Fibroblast of skin of right quadriceps (primary cell): ENCODE measurements at places on chromosomes 2 and 18.

- DNase-seq: no peak
These were observed 201.6 kb downstream of the SETBP1 start for GRCh38 chr18:44882163-44882868.

DNA sequence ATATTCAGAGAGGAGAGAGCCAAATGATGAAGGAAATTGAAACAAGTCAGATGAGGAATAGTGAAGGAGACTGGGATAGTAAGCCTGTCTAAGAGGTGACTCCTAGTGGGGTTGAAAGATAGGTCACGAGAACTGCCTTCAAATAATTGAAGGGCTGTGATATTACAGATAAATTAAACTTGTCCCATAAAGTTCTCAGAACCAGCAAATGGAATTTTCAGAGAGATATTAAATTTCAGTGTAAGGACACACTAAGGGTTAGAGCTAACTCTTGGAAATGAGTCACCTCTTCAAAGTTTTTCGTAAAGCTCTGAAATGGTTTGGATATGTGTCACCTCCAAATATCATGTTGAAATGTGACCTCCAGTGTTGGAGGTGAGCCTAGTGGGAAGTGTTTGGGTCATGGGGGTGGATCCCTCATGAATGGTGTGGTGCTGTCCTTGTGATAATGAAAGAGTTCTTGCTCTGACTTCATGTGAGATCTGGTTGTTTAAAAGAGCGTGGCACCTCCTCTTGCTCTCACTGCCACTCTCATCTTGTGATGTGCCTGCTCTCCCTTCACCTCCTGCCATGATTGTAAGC, 87.3 kb downstream of the BABAM2 start:
- peak; percentile 97 for DNase-seq

DNA sequence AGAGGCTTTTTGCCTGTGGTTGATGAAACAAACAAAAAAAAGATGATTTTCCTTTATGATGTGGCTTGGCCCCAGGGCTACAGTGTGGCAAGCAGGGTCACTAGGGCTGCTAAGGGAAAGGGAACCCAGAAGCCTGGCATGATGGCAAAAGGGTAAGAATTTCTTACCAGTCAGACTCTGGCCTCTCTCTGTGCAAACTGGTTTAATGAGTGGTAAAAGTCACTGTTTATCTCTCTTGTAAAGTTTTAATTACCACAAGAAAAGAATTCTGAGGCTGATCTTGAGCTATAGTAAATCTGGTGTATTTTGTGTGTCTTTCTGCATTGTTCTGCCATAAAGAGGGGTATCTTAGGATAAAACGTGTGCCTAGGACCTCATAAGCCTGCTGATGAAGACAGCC, 275.4 kb downstream of the STK39 start:
- DNase-seq: no peak

DNA sequence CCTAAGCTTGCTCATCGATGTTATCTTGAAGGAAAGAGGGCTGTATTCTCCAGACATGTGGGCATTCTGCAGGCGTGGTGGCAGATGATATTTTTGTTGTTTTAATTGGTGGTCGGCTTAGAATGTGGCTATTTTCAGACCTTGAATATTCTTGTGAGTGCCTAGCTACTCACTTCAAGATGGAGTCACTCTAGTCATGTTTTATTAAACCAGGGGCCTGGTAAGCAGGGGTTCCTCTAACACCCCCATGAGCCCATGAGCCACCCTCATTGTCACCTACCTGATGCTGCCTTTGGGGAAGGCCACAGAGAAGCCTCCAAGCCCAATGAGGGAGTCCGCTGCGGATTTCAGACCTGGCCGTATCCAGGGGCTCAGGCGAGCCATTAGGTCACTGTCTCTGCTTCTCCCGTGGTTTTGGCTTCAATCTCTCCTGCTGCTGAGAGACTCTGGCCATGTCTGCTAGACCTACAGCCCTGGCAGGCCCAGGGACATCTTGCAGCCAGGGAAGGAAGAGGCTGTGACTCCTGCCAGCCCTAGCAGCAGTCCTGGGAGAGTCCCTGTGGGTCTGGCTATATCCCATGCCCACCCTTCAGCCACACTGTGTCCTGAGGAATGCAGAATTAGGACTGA, 16.3 kb upstream of the KLF11 start:
- DNase-seq: no peak

GRCh38 chr2:232839411-232840079, 30.5 kb upstream of the SNORC start:
- no peak for DNase-seq

- no peak for DNase-seq
These were observed 50.2 kb downstream of the WDFY1 start for GRCh38 chr2:223894968-223895367.

- peak; percentile 11 for DNase-seq
These were observed 258.1 kb downstream of the LNPK start for GRCh38 chr2:175744000-175744399.

- DNase-seq: peak; percentile 40
These were observed 40.1 kb upstream of the GALR1 start for GRCh38 chr18:77209587-77209986.

DNA sequence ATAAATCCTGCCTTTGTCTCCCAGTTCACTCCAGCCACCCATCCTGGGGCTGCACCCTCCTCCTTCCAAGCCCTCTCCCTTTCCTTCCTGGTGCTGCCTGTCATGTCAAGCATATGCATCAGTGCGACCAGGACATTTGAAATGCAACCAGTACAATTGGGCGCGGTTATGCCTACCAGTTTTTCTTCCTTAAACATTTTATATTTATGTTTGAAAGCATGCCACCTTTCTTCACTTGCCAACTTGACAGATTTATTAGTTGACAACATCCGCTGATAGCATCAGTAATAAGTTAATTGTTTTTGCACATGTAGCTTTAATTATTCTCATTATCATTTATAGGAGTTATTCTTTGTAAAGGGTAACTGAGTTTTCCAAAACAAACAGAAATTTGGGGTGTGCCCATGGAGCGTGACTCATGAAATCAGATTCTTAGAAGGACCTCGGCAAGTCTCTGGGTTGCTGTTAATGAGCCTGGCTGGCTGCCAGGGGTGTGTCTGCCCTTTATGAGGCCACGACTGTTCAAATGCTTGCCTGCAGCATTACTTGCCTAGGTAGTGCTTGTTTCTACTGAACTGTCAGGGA, 32.8 kb upstream of the IL1B start:
- DNase-seq: peak; percentile 85

- DNase-seq: no peak
These were observed 22.2 kb upstream of the SOS1 start for GRCh38 chr2:39142904-39143605.

DNA sequence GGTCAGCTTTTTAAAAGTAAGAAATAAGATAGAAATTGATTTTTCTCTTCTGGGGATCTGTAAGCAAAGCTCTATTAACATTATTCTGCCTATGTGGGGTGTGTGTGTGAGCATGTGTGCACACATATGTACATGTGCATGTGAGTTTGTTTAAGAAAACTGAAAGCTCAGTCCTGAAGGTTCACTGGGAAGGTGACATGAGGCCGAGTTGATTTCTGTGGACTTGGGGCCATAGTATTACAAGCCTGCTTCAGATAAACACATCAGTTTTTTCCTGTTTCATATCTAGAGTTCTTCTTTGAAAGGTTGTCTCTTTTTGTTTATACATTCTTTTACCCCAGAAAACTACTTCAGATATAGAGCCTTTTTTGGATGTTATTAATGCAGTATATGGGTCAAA, 83.4 kb downstream of the SERPINB8 start:
- DNase-seq: no peak

DNA sequence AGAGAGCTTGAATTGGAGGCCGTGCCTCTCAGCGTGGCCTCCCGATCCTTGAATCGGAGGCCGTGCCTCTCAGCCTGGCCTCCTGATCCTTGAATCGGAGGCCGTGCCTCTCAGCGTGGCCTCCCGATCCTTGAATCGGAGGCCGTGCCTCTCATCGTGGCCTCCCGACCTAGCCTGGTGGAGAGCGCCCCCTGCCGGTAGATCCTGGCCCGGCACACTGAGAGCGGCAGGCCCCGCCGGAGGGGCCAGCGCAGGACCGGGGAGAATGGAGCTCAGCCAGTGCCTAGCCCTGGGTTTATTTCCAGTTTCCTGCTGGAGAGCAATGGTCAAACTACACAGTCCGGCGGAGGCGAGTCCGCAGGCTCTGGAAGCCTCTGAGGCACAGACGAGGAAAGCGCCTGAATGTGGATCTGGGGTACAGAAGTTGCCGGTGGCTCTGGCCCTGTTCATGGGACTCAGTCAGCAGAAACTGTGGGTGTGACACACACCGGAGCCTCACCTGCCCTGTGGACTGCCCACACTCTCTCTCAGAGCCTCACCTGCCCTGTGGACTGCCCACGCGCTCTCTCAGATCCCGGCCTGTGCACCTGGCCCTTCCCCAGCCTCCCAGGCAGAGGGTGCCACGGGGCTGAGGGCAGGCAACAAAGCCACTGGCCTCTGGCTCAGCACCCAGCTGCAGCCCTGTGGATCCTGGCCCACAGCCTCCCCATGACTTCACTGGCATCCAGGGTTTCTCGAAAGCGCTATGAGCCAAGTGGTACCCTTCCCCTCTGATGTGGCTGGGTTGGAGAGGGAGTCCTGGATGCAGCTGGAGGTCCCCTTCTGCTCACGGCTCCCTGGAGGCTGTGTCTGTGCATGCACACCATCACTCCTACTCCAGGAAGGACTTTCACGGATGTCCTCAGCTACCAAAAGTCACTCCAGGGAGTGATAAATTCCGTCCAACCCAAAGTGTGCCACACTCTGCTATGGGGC, 1.5 kb downstream of the IL36B start:
- no peak for DNase-seq

DNA sequence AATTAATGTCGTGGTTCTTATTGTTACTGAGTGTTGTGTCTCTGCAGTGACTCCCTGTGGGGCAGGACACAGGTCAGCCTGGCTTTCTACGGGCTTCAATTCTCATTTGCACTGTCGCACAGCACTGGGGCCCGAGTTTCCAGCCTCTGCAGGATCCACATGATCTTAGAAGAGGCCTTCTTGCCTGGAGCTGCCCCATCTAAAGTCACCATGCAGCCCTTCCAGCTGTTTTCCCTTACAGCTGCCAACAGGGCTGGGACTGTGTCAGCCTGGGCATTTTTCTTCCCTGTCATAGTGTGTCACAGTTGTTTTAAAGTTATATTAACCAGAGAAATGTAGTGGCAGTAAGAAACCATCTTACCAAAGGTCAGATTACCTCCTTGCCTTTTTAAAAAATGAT, 27.0 kb downstream of the FHL2 start:
- DNase-seq: no peak

GRCh38 chr18:21769206-21769605, 28.6 kb downstream of the MIB1 start:
- no peak for DNase-seq

- DNase-seq: no peak
These were observed 16.3 kb upstream of the PKDCC start for GRCh38 chr2:42031281-42032223.

DNA sequence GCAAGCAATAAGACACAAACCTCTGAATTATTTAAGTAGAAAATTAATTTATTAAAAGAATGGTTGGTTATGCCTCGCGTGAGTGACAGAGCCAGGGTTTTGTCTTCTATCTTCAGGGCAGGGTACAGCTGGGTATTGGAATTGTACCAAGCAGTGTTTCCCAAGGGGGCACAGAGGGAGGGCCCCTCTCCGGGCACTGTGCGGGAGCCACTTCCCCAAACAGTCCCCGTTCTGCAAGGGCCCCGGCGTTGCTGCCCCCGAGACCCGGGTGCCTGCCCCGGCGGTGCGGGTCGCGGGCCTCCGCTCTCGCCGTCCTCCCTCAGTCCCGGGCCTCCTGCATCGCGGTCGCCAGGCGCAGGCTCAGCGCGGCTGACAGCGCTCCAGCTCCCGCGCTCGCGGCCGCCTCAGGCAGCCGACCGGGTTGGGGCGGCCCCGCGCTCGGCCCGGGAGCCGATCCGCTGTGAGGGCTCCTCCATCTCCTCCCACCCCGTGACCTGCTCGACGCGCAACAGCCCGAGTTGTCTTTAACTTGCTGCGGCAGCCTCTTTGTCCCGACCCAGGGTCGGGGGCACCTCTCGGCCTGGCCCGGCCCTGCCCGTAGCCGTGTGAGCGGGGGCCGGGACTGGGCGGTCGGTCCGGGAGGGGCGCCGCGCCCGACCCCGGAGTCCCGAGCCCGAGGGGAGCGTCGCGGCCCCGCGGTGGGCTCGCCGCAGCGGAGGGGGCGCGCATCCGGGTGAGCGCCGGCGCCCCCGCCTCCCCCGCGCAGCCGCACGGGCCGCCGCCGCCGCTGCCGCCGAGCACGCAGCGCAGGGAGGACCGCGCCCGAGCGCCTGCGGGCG, 620 bp upstream of the GALNT1 start:
- DNase-seq: peak; percentile 57

- no peak for DNase-seq
These were observed 8.8 kb upstream of the TTLL4 start for GRCh38 chr2:218701806-218702205.

DNA sequence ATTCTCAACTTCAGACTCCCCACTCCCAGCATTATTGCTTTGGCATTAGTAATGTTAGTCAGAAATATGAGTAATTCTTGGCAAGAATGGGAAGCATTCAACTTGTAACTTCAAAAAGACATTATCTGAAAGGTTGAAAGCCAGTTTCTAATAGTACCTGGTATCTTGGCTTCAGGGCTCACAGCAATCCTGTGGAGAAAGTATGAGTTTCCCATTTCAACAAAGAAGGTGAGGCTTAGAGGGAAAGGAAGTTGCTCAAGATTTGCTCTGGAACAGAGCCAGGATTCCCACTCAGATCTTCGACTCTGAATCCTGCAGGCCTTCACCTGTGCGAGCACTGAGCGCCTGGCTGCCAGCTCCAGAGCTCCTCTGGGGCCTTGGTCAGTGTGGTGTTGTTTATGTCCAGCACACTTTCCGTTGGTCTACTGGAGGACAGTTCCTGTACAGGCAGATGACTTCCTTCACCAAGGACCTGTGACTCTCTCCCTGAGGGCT, 136.1 kb downstream of the MCFD2 start:
- DNase-seq: no peak

DNA sequence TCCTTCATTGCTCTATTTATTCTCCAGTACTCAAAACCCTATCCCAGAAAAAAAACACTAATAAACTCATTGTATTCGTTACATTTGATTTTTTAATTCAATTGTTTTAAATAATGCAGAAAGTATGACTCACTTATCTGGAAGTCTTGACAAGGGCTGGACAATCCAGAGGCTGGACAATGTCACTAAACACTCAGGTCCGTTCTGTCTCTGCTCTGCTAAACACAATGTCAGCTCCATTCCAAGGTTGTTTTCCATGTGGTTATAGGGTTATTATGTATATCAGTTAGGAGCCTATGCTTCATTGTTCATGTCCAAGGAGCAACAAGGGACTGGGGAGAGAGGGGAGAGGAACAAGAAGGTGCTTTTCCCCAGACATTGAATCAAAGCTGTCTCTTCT, 125.5 kb downstream of the IRS1 start:
- DNase-seq: no peak

DNA sequence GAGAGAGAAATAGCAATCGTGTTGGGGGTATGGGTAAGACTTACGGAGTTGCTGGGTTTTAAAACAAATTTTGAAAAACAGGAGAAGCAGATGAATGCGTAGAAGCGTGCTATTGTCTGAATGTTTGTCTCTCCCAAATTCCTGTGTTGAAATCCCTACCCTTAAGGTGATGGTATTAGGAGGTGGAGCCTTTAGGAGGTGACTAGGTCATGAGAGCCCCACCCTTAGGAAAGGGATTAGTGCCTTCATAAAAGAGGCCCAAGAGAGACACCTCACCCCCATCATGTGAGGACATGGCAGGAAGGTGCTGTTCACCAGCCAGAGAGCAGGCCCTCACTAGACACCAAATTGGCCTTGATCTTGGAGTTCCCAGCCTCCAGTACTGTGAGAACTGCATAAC, 40.7 kb upstream of the FZD7 start:
- DNase-seq: no peak
